GM04504 (cell line): ENCODE measurements at places on chromosomes 2 and 18.
A peak's percentile ranks its signal among the peaks of the same experiment; 100 is the strongest.

GRCh38 chr2:182351427-182351826, 75.4 kb downstream of the PDE1A start:
- DNase-seq = no peak

- peak; percentile 80 for DNase-seq
These were observed 31.8 kb upstream of the CAVIN2 start for GRCh38 chr2:191878548-191879279.

GRCh38 chr18:62846313-62846712, 131.0 kb downstream of the PHLPP1 start:
- no peak for DNase-seq

- DNase-seq = no peak
These were observed 723.7 kb downstream of the DCDC2C start for GRCh38 chr2:4427083-4427482.

DNA sequence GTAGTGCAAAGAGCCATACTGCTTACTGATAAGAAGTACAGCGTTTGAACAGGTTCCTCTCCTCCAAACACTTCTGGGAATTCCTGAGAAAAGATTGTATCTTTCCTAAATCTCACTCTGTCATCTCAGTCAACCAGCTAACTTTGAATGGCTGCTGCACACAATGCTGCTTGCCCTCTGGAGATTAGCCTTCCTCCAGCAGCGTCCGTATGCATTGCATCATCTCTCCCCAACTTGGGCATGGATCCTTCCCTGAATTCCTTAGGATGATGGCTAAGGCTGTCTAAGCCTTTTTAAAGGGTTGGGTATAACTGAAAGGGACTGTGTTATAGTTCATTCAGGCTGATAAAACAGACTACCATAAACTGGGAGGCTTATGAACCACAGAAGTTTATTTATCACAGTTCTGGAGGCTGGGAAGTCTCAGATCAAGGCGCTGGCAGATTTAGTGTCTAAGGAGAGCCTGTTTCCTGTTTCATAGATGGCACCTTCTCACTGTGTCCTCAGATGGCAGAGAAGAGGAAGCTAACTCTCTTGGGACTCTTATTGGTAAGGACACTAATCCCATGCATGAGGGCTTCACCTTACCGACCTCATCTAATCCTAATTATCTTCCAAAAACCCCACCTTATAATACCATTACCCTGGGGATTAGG, 105.3 kb downstream of the PAX3 start:
- no peak for DNase-seq

GRCh38 chr2:211417544-211417943, 861.1 kb downstream of the CPS1 start:
- DNase-seq = no peak

- DNase-seq = no peak
These were observed 46.3 kb downstream of the TCF7L1 start for GRCh38 chr2:85179541-85179940.

DNA sequence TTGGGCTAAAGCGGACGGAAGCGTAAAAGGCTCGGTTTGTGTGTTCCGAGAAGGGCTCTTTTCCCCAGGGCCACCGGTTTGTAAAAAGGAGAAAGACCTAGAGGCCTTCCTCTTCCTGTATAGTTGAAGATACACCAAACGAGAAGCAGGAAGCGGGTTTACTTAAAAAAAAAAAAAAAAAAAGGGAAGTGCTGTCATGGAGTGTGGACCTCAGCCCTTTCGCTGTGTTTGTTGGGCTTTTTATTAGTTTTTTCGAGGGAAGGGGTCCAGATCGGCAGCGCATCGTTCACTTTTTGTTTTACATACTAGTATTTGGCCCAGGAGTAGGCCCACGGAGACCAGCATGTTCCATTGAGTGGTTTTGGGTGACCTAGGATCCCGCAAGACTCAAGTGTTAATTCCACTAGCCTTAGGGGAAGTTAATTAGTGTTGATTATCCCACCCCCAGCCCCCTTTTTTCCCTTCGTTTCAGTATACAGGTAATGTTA, 676 bp downstream of the ACTR2 start:
- no peak for DNase-seq

DNA sequence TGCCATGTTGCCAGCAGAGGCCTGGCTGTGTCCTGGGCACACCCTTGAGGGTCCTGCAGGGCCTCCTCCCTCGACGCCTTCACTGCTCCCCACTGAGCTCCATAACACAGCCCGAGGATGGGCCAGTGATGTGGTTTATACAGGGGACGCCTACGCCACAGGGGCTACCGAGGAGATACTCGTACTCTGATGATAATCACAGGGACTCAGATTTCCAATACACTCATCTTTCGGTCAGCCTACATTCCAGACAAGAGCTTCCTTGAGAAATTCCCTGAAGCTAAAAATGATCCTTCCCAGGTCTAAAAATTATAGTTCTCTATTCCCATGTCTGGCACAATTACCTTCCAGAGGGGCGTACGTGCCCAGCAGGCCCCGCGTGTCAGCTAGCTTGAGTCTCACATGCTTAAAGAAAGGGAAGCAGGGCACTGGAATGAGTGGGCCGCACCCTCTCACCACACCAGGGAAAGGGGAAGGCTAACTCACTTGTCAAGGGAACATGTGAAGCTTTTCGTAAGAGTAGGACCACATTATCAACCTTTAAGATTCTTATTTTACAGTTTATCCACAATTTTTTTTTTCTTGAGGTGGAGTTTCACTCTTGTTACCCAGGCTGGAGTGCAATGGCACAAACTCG, 159.5 kb upstream of the NDUFV2 start:
- DNase-seq = no peak

- no peak for DNase-seq
These were observed 26.9 kb upstream of the RAB31 start for GRCh38 chr18:9681217-9681616.

DNA sequence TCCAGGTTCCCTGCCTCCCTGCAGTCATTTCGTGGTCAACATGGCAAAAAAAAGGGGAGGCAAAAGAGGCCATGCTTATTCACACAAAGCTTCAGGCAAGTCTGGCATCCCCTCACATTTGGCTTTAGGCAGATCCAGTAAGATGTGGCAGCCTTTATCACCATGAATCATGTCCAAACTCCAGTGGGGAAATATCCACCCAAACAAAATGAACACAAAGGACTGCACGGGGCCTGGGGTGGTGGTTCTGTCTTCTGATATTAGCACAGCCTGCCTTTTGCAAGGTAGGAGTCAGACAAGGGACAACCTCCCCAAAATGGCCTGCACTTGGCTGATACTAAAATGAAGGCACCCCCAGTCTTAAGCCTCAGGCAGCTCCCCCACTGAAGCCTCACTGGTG, 129.9 kb downstream of the ZBTB7C start:
- DNase-seq = no peak

GRCh38 chr2:66602341-66602740, 167.4 kb downstream of the MEIS1 start:
- DNase-seq = peak; percentile 28

- no peak for DNase-seq
These were observed 120.3 kb downstream of the INO80D start for GRCh38 chr2:205965707-205966106.

- DNase-seq = no peak
These were observed 371.1 kb upstream of the ID2 start for GRCh38 chr2:8310557-8311455.

DNA sequence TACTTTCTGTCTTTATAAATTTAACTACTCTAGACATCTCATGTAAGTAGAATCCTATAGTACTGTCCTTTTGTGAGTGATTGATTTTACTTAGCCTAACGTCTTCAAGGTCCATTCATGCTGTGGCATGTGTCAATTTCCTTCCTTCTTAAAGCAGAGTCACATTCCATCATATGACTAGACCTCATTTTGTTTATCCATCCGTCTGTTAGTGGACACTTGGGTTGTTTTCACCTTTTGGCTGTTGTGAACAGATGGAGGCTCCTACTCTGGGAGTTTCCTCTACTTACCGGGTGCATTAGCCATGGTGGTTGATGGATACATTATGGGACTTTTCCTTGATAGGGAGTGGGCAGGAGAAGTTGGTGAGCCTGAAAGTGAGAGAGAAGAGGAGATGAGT, 6.4 kb upstream of the PDIA6 start:
- no peak for DNase-seq

- DNase-seq = no peak
These were observed 12.6 kb downstream of the QPCT start for GRCh38 chr2:37357069-37357468.

DNA sequence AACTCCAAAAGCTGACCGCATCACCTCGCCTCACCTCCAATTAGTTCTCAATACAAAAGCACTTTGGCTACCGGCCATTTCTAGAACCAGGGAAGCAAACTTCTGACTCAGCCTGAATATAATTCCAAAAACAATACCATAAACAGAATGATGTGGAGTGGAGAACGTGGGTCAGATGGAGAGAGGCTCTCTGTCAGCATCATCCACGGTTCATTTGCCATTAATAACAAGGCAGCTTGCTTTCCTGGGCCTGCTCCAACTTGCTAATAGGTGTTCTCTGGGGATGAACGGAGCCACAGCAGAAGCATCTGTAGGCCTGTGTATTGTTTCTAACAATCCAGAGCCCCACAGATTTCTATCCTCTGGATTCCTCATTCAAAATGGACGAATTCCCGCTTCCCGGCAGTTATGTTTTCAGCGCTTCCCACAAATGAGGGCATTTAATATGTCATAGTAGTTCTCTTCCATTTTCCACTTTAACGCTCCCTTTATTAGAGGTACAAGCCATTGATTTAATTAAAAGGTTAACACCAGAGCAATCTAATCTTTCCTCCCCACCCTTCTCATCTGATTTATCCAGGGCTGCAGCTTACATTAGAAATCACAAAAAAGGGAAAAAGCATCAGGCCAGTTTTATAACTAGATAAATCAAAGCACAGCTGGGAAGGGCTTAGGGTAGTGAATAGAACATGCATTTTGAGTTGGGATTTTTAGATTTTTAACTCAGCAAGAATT, 23.2 kb upstream of the CNTNAP5 start:
- no peak for DNase-seq
